Upper lobe of right lung (tissue), 1 donor: ENCODE measurements at places on chromosomes 5 and 9.

- H3K4me1 ChIP-seq, result no peaks in the 10 kb centered on the region
- DNase-seq, result no peak
- no peaks in the 10 kb centered on the region for H3K36me3 ChIP-seq
- no peak overlapping the region for H3K27ac ChIP-seq
These were observed 36.7 kb downstream of the PROP1 start for GRCh38 chr5:177959315-177959714.

DNA sequence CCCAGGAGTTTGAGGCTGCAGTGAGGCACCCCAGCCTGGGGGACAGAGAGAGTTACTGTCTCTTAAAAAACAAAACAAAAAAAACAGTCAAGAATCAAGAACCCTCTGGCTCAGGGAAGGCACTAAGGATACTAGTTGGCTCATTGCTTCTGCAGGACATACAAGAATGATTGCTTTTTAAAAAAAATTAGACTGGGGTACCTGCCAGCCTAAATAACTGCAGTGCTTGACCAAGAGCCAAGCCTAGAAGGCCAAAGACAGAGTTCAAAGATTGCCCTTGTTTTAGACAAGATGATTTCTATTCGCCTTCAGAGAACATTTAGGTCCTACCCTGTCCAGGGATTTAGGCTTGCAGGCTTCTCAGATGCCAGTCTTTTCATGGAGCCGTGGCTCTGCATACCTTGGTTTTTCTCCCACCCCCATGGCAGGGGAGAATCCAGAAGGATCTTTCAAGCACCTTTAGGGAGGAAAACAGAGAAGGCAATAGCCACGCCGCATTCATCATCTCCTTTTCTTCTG is 93.7 kb upstream of the IL6ST start:
- no peak overlapping the region for H3K4me3 ChIP-seq
- H3K36me3 ChIP-seq, result no peaks in the 10 kb centered on the region
- no peaks in the 10 kb centered on the region for H3K27me3 ChIP-seq
- peaks cover 24% of the 10 kb centered on the region for H3K4me1 ChIP-seq

DNA sequence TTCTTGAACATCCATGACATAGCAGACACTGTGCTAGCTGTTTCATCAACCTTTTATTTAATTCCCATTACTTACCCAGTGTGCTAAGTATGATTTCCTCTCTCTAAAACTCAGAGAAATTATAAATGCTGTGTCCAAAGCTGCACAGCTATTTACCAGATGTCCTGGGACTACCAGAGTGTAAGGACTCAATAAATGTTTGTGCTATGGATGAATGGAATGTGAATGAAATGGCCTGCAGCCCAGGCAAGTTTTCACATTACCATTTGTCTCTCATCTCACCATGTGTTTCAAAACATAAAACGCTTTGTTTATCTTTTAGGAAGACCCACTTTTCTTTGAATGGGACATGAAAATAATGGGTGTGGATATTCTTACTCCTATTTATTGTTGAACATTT is 96.2 kb downstream of the ARHGEF28 start:
- DNase-seq, result no peak
- no peaks in the 10 kb centered on the region for H3K27me3 ChIP-seq
- no peaks in the 10 kb centered on the region for H3K4me1 ChIP-seq
- H3K27ac ChIP-seq, result no peak overlapping the region
- no peak overlapping the region for H3K4me3 ChIP-seq

- no peaks in the 10 kb centered on the region for H3K4me1 ChIP-seq
- H3K27ac ChIP-seq, result no peak overlapping the region
- H3K4me3 ChIP-seq, result no peak overlapping the region
- H3K27me3 ChIP-seq, result no peaks in the 10 kb centered on the region
- H3K36me3 ChIP-seq, result no peaks in the 10 kb centered on the region
- no peak for DNase-seq
These were observed 342.8 kb downstream of the EBF1 start for GRCh38 chr5:158756871-158757270.

DNA sequence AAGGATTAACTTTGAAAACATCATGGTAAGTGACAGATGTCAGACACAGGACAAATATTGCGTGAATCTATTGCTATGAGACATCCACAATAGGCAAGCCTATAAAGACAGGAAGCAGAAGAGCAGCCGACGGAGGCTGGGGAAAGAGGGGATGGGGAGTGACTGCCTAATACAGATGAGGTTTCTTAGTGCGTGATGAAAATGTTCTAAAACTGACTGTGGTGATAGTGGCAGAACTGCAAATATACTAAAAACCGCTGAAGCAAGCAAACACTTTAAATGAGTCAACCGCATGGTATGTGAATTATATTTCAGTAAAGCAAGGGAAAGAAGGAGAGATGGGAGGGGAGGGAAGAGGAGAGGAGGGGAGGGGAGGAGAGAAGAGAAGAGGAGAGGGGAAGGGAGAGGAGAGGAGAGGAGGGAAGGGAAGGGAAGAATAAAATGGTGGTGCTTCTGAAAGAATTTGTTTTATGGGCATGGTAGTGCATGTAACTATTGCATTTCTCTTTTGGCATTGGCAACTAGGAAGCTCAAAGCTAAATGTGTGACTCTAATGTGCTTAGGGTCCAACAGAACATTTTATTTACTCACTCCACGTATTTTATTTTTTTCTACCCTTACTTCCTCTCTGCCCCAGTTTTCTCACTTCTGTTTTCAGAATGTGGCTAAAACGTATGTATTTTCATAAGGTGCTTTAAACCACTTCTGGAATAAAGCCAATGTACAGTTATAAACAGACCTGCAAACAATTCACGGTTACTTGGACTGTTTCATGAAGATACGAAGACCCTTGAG is 21.3 kb downstream of the AKNA start:
- peak; percentile 52 for DNase-seq
- no peak overlapping the region for H3K4me3 ChIP-seq
- H3K36me3 ChIP-seq, result peaks cover 75% of the 10 kb centered on the region

DNA sequence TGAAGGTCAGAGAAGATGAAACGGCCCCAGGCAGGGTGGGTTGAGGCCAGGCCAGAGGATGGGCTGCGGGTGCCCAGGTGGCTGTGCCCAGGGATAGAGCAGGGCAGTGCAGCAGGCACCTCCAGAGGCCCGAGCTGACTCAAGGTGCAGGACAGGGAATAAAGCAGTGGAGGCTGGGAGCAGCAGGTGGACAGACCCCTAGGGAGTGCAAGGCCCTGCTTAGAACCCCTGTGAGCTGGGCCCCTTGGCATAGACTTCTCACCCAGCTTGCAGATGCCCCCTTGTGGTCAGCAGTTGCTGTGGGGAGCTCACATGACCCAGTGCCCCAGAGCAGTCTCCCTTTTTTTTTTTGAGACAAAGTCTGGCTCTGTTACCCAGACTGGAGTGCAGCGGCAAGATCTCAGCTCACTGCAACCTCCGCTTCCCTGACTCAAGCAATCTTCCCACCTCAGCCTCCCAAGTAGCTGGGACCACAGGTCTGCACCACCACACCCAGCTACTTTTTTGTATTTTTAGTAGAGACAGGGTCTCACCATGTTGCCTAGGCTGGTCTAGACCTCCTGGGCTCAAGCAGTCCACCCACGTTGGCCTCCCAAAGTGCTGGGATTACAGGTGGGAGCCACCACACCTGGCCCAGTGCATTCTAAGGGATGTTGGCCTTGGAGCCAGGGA is 118.8 kb downstream of the WNK2 start:
- H3K27me3 ChIP-seq, result no peaks in the 10 kb centered on the region
- DNase-seq, result peak; percentile 73
- H3K27ac ChIP-seq, result no peak overlapping the region
- no peak overlapping the region for H3K4me3 ChIP-seq
- no peaks in the 10 kb centered on the region for H3K36me3 ChIP-seq

- no peak overlapping the region for H3K27ac ChIP-seq
- no peaks in the 10 kb centered on the region for H3K27me3 ChIP-seq
- no peak for DNase-seq
- H3K4me1 ChIP-seq, result peaks cover 6% of the 10 kb centered on the region
These were observed 336.7 kb upstream of the KIF2A start for GRCh38 chr5:61969347-61969746.

GRCh38 chr9:125462861-125463291 is 201.2 kb downstream of the GAPVD1 start:
- peaks cover 24% of the 10 kb centered on the region for H3K4me1 ChIP-seq
- peaks cover 8% of the 10 kb centered on the region for H3K36me3 ChIP-seq
- no peak overlapping the region for H3K27ac ChIP-seq
- no peak overlapping the region for H3K4me3 ChIP-seq
- H3K27me3 ChIP-seq, result no peaks in the 10 kb centered on the region

DNA sequence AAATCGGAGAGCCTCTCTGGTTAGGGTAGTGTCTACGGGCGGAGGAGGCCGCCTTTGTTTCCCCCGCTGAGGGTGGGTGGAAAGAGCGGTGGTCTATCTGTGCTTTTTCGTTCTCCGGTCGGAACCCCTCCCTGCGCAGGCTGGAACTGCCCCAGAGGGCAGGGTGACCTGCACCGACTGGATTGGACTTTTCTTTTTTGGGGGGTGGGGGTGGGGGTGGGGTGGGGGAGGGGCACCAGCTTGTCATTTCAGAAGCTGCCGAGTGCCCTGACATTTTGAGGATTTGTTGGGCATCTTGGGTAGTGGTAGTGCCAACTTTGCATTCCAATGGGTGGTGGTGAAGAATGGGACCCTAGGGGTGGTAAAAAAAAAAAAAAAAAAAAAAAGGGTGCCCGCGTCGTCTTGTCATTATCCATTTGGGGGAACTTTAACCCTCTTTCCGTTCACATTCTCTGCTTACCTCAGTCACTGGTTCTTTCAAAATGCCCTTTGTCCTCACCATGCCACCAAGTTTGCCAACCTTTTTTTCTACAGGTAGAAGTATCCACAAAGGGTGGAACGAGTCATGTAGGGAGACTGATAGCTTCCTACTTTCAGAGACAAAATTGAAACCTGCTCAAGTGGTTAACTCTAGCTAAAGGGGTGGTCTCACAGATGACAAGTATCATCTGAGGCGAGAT is 1.3 kb downstream of the UBE2R2 start:
- peak overlapping the region; percentile 84 for H3K4me3 ChIP-seq
- DNase-seq, result no peak
- peaks cover 51% of the 10 kb centered on the region for H3K4me1 ChIP-seq
- peak overlapping the region; percentile 97 for H3K27ac ChIP-seq

DNA sequence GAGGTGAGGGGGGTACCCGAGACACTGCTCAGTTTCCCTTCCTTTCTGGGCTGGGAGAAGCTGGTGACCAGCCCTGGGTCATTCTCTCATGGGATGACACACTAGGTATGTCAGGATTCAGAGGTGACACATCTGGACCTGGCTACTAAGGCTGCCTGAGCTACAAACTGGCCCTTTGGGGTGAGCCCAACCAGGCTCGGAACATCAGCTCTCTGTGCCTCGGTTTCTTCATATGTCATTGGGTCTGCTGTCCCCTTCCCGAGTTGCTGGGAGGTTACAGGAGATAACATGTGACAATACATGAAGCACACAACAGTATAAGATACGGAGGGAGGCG is 11.8 kb downstream of the CARD19 start:
- no peak overlapping the region for H3K4me3 ChIP-seq
- DNase-seq, result no peak
- H3K27me3 ChIP-seq, result no peaks in the 10 kb centered on the region
- H3K4me1 ChIP-seq, result no peaks in the 10 kb centered on the region

GRCh38 chr9:116737152-116737546 is 50.0 kb downstream of the TRIM32 start:
- no peaks in the 10 kb centered on the region for H3K4me1 ChIP-seq
- H3K27ac ChIP-seq, result no peak overlapping the region
- no peaks in the 10 kb centered on the region for H3K27me3 ChIP-seq
- DNase-seq, result peak; percentile 88
- H3K36me3 ChIP-seq, result no peaks in the 10 kb centered on the region

- H3K27me3 ChIP-seq, result no peaks in the 10 kb centered on the region
- peaks cover 60% of the 10 kb centered on the region for H3K4me1 ChIP-seq
- peak overlapping the region; percentile 96 for H3K27ac ChIP-seq
- peak overlapping the region; percentile 87 for H3K4me3 ChIP-seq
These were observed 2.0 kb downstream of the NIPBL start for GRCh38 chr5:36878392-36879082.

DNA sequence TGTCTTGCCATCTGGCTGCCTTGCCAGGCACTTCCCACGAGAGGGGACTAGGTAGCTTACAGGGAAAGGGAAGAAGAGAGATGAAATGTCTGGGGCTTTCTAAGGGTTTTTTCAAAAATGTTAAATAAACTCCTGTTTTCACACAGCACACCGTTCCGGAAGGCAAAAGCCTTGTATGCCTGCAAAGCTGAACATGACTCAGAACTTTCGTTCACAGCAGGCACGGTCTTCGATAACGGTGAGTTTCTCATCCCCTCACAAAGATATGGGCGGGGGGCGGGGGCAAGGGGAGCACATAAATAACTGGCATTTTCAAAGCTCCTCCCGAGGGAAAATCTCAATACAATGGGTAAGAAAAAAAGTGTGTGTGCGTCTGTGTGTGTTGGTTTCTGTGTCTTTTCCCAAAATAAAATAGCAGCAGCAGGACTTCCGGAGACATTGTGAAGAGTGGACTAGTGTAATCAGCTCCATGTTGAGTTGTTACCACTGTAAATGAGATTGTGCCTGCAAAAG is 189.6 kb downstream of the NR3C1 start:
- H3K27ac ChIP-seq, result no peak overlapping the region
- peaks cover 4% of the 10 kb centered on the region for H3K36me3 ChIP-seq
- no peaks in the 10 kb centered on the region for H3K27me3 ChIP-seq
- no peak overlapping the region for H3K4me3 ChIP-seq
- DNase-seq, result no peak
- peaks cover 22% of the 10 kb centered on the region for H3K4me1 ChIP-seq

DNA sequence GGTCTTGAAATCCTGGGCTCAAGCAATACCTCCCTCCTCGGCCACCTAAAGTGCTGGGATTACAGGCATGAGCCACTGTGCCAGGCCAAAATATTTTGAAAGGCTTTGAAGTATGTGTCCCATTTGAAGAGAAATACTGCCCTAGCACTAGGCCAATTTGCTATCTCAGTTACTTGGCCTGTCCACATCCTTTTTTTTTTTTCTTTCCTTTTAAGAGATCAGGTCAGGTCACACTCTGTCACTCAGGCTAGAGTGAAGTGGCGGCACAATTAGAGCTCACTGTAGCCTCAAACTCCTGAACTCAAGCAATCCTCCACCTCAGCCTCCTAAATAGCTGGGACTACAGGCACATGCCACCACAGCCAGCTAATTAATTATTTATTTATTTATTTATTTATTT is 84.2 kb downstream of the NR6A1 start:
- H3K36me3 ChIP-seq, result no peaks in the 10 kb centered on the region
- H3K27ac ChIP-seq, result no peak overlapping the region
- H3K27me3 ChIP-seq, result no peaks in the 10 kb centered on the region
- no peak overlapping the region for H3K4me3 ChIP-seq

GRCh38 chr5:71529682-71530081 is 57.5 kb upstream of the MCCC2 start:
- no peak overlapping the region for H3K4me3 ChIP-seq
- no peak overlapping the region for H3K27ac ChIP-seq
- H3K36me3 ChIP-seq, result peaks cover 19% of the 10 kb centered on the region

- no peak overlapping the region for H3K4me3 ChIP-seq
- no peak overlapping the region for H3K27ac ChIP-seq
- H3K4me1 ChIP-seq, result no peaks in the 10 kb centered on the region
- no peaks in the 10 kb centered on the region for H3K27me3 ChIP-seq
- no peak for DNase-seq
These were observed 205.2 kb downstream of the CSNK1G3 start for GRCh38 chr5:123717139-123717538.
